ENCODE measurements at places on chromosomes 13 and 19.

DNA sequence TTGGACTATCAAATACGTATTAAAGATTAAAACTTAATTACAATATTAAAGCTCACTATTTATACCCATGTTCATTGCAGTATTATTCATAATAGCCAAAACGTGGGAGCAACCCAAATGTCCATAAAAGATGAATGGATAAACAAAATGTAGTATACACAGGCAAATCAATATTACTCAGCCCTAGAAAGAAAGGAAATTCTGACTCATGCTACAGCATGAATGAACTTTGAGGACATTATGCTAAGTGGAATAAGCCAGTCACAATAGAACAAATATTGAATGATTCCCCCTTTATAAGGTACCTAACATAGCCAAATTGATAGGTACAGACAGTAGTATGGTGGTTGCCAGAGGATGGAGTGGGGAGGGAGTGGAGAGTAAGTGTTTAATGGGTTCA is 457.3 kb downstream of the FGF14 start:
- DNase-seq, result no peak

DNA sequence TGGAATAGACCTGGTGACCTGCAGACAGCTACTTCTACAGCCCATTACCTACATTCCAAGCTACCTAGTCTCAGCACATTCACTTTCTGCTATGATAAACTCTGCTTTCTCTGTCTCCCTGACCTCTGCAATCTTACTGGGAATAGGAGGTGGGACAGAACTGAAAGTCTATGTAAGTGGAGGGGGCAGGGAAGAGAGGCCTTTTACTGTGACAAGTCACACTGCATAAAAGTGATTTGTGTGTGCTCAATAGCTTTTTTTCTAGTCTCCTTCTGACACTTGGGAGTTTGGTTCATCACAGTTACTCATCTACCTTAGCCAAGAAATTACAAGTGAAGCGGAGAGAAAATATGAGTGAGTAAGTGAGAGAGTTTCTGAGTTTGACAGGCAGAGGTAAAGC is 322.4 kb downstream of the OLFM4 start:
- no peak for DNase-seq

DNA sequence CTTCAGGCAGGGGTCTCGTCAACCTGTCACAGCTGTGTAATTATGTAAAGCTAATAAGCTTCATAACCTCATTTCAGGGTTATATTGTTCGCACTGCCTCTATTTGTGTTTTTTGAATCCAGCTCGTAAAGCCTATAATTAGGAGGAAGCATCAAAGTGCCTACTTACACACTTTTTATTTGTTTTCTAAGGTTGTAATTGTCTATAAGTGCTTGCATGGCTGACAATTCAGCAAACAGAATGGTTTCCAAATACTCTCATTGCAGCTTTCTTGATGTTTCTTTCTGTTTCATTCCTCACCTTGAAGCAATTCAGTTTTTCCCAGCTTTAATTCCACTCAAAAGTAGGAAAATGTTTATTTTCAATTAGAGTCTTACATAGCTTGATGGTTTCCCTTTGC is 336.3 kb downstream of the HS6ST3 start:
- DNase-seq, result no peak

- peak; percentile 59 for DNase-seq
Observed at GRCh38 chr19:53960886-53961285, 1.9 kb upstream of the CACNG8 start.

GRCh38 chr13:77725071-77725470 is 27.6 kb downstream of the SLAIN1 start:
- DNase-seq, result no peak

DNA sequence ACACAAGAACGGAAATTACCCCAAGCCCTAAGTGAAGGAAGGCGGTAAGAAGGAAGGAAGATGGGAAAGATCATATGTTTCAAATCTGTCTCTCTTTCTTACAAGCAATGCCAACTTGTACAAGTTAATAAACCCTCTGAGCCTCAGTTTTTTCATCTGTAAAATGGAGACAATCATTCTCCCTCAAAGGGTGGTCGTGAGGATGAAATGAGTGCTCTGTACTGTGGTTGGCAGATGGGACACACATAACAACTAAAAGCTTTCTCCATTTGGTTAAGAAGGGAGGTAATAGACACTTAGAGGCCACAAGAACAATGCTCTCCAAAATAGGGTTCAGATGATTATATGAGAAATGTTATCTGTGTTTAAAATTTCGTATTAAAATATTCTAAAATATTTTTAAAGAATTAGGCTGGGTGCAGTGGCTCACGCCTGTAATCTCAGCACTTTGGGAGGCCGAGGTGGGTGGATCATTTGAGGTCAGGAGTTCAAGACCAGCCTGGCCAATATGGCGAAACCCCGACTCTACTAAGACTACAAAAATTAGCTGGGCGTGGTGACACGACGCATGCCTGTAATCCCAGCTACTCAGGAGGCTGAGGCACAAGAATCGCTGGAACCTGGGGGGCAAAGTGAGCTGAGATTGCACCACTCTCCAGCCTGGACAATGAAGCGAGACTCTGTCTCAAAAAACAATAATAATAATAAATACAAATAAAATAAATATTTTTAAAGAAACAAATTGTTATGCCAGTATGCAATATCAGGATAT is 89.7 kb downstream of the STARD13 start:
- DNase-seq, result no peak

DNA sequence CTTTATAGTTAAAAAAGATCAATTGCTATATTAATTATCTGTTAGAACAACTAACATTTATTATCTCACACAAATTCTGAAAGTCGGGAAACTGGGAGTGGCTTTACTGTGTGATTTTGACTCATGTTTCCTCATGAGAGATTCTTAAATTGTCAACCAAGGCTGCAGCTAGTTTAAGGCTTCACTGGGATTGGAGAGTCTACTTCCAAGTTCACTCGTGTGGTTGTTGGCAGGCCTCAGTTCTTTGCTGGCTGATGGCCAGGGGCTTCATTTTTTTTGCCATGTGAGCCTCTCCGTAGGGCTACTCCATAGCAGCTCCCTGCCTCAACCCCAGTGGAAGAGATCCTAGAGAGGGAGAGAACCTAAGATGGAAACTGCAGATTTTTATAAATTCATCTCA is 24.5 kb upstream of the LPAR6 start:
- DNase-seq, result no peak

DNA sequence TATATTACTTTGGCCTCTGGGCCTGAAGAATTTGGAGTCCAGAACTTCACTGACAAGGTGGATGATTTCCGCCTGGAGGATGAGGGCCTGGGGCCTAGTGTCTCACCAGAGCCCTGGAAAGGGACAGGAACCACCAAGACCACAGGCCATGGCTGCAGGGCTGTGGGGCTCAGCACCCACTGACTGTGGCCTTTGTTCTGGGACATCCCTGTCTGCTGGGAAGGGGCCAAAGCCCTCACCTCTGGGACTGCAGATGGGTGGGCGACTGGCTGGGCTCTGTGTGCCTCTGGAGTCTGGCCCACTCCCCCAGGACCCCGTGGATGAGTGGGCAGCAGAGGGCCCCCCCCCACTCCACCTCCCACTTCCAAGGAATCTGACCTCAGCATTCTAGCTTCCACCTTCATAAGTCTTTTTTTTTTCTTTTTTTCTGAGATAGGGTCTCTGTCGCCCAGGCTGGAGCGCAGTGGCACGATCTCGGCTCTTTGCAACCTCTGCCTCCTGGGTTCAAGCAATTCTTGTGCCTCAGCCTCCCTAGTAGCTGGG is 20.3 kb downstream of the CHST8 start:
- DNase-seq, result no peak

DNA sequence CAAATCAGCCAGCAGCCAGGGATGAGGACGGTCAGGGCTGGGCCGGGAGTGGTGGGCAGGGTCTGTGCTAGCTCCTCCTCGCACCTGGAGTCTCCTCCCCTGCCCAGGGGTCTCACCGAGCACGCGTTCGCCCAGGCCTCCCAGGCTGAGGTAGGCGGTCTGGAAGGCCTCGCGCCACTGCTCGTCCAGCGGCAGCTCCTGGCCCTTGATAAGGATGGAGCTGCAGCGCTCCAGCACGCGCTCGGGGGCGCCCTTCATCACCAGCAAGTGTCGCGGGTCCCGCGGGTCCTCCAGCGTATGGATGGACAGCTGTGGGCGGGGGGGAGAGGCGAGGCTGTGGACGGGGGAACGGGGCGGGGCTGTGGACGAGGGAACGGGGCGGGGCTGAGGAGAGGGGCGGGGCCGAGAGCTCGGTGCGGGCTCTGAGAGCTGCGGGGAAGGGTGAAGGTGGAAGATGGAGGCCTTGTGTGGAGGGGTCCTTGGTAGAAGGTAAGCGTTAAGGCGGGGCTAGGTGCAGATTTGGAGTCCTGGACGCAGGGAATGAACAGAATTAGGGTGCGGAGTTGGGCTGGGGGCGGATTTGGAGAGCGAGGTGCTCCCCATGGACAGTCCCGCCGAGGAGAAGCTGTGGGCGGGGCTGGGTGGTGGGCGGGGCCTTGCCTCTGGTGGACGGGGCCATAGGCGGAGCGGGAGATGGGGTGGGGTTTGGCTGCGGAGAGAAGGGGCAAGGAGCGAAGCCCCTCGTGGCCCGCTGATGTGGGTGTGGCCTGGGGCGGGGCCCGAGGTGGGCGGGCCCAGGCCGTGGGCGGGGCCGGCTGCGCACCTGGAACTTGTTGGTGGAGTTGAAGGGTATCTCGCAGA is 5.7 kb downstream of the ATP4A start:
- DNase-seq, result peak; percentile 95

DNA sequence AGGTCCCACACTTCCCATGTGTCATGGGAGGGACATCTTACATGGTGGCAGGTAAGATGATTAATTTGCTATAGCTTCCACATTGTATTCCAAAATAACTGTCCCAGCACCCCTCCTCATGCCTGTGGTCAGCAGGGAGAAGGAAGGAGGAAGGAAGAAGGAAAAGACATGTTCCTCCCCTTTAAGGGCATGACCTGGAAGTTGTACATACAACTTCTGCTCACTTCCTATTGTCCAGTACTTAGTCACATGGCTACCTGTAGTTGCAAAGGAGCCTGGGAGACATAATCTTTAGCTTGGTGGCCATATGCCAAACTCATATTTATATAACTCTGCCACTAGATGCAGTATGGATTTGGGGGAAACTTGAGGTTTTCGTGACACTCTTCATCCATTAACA is 17.6 kb upstream of the CASP14 start:
- no peak for DNase-seq

DNA sequence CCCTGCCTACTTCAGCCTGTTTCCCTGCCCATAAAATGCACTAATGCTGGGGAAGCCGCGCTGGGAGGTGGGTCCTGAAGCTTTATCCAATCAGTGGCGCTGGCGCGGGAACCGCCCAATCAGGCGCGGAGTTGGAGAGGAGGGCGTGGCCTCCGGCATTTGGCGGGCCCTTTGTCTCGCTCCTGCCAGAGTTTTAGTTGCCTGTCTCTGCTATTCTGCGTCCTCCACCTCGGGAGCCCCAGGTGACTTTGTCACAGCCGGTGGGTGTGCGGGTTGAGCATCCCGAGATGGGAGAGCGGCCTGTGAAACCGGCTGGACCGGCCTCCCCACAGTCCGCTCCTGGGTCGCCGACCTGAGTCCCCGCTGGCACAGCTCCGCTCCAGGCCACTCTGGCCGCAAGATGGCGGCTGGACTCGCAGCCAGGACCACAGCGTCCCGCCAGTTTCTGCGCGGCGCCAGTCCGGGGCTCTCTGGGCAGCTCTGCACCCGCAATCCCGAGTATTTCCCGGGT is 30.7 kb upstream of the ZNF429 start:
- peak; percentile 92 for DNase-seq

- DNase-seq, result no peak
Observed at GRCh38 chr13:50261130-50261901, 246.1 kb downstream of the KCNRG start.

GRCh38 chr19:17454576-17455071 is 6.1 kb downstream of the NXNL1 start:
- DNase-seq, result peak; percentile 76

Measured in GM23338 (cell line).